ENCODE measurements at places on chromosomes 4 and X.

DNA sequence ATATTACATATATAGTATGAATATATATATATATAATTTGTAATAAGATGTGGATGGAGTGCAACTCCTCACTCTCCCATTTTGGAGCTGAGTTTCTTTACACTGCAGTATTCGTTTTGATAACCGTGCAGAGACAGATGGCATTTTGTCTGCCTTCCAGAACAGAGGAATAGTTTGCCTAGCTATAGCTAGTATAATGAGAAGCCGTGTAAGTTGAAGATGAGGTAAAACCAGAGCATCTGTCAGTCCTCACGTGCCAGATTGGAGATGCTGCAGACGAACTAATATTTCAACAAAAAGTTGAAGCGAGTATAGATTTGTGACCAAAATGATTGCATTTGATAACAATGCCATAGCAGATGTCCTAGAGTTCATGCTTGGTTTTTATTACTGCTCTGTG is 180.6 kb downstream of the FMR1NB start:
- peaks cover 31% of the 10 kb centered on the region for H3K27me3 ChIP-seq
- DNase-seq: no peak
- H3K4me3 ChIP-seq: no peak overlapping the region
- no peaks in the 10 kb centered on the region for H3K4me1 ChIP-seq
- no peak overlapping the region for H3K27ac ChIP-seq

- no peak overlapping the region for H3K4me3 ChIP-seq
- H3K27ac ChIP-seq: no peak overlapping the region
- H3K4me1 ChIP-seq: no peaks in the 10 kb centered on the region
- no peaks in the 10 kb centered on the region for H3K27me3 ChIP-seq
- no peak for DNase-seq
- no peaks in the 10 kb centered on the region for H3K36me3 ChIP-seq
Measured at GRCh38 chr4:183300070-183300469, 20.0 kb downstream of the CLDN22 start.

DNA sequence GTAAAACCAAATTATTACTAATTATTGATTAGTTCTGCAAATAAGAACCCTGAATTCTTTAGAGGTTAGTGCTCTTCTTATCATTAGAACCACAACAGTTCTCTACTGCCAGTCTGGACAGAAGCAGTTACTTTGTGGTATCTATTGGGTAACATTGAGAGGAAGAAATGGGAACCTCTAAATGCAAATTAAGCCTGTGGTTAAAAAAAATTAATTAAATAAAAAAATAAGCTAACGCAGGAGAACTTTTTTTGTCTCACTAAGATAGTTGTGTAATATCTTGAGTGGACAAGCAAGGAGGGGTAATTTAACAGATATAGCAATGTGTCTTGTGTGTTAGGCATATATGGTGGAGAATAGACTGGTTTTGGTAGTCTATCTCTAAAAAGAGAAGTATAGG is 32.9 kb upstream of the TET2 start:
- no peak overlapping the region for H3K4me3 ChIP-seq
- H3K27me3 ChIP-seq: peaks cover 19% of the 10 kb centered on the region
- H3K27ac ChIP-seq: no peak overlapping the region

GRCh38 chrX:136166221-136166855 is 19.0 kb downstream of the FHL1 start:
- no peak for DNase-seq
- H3K4me1 ChIP-seq: no peaks in the 10 kb centered on the region
- no peak overlapping the region for H3K4me3 ChIP-seq

- no peak overlapping the region for H3K27ac ChIP-seq
- no peak overlapping the region for H3K4me3 ChIP-seq
- H3K36me3 ChIP-seq: no peaks in the 10 kb centered on the region
- DNase-seq: no peak
Measured at GRCh38 chr4:150080875-150081274, 2.6 kb downstream of the DCLK2 start.

DNA sequence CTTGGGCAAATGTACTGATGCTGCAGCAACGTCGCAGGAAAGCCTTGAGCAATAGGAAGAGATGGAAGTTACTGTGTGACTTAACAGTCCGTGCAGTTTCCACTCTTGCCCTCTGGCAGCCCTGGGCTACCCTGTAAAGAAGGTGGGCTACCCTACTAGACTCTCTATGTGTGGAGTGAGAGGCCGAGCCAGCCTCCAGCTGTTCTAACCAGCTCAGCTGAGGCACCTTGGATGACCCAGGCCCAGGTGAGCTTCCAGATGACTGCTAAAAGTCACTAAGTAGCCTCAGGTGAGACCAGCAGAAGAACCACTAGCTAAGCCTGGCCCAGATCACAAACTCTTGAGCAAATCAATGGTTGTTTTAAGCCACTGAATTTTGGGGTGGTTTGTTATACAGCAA is 34.9 kb upstream of the PPP2R2C start:
- peaks cover 14% of the 10 kb centered on the region for H3K27me3 ChIP-seq
- H3K27ac ChIP-seq: no peak overlapping the region
- no peaks in the 10 kb centered on the region for H3K36me3 ChIP-seq
- H3K4me1 ChIP-seq: no peaks in the 10 kb centered on the region

DNA sequence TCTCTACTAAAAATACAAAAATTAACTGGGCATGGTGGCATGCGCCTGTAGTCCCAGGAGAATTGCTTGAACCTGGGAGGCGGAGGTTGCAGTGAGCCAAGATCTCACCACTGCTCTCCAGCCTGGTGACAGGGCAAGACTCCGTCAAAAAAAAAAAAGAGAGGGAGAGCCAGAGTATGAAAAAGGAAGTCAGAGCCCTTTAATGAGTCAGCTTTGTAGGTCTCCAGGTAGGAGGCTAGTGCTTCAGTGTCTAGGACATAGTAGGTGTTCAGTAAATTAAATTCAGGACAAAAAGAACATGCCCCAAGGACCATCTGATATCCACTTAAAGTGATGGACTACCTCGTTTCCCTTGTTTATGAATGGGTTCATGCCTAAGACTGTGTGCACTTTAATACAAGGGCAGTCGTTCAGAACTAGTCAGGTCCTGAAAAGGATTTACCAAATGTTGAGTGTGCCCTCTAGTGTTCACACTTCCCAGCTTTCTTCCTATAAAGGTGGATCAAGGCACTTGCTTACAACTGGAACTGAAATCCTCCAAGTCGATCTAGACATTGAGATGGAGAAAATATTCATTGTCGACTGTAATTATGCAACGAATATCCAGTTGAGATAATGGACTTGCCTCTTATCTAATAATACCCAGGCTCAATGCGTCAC is 29.0 kb downstream of the F9 start:
- peaks cover 42% of the 10 kb centered on the region for H3K27me3 ChIP-seq
- DNase-seq: no peak
- no peaks in the 10 kb centered on the region for H3K4me1 ChIP-seq
- H3K36me3 ChIP-seq: no peaks in the 10 kb centered on the region
- no peak overlapping the region for H3K4me3 ChIP-seq
- H3K27ac ChIP-seq: no peak overlapping the region

DNA sequence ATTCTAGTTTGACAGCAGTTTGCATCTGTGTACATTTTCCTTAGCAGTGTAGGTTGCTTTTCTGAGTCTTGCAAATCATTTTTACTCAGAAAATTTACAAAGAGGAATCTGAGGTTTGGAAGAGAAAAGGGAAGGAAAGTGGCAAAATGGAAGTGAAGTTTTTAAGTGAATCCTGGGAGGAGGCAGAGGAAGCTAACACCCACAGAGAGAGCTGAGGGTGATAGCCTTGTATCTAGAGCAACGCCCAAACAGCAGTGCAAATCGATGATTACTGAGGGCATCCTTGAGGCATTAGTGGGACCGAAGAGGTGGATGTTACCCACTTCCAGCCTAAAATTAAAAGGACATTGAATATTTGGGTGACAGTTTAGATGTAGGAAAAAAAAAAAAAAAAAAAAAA is 31.8 kb downstream of the KLF3 start:
- H3K27me3 ChIP-seq: no peaks in the 10 kb centered on the region
- H3K4me3 ChIP-seq: no peak overlapping the region
- peaks cover 79% of the 10 kb centered on the region for H3K36me3 ChIP-seq
- peak overlapping the region; percentile 15 for H3K27ac ChIP-seq
- H3K4me1 ChIP-seq: peaks cover 11% of the 10 kb centered on the region

GRCh38 chrX:93242897-93243296 is 430.5 kb downstream of the NAP1L3 start:
- H3K27me3 ChIP-seq: no peaks in the 10 kb centered on the region
- no peak overlapping the region for H3K4me3 ChIP-seq
- H3K4me1 ChIP-seq: no peaks in the 10 kb centered on the region
- H3K27ac ChIP-seq: no peak overlapping the region
- H3K36me3 ChIP-seq: no peaks in the 10 kb centered on the region
- no peak for DNase-seq

- H3K36me3 ChIP-seq: no peaks in the 10 kb centered on the region
- H3K4me3 ChIP-seq: no peak overlapping the region
Measured at GRCh38 chr4:119559044-119559647, 69.5 kb downstream of the PDE5A start.

GRCh38 chr4:88382621-88383020 is 4.0 kb downstream of the HERC6 start:
- H3K27me3 ChIP-seq: no peaks in the 10 kb centered on the region
- peak; percentile 54 for DNase-seq
- H3K4me1 ChIP-seq: peaks cover 40% of the 10 kb centered on the region
- peak overlapping the region; percentile 91 for H3K27ac ChIP-seq

DNA sequence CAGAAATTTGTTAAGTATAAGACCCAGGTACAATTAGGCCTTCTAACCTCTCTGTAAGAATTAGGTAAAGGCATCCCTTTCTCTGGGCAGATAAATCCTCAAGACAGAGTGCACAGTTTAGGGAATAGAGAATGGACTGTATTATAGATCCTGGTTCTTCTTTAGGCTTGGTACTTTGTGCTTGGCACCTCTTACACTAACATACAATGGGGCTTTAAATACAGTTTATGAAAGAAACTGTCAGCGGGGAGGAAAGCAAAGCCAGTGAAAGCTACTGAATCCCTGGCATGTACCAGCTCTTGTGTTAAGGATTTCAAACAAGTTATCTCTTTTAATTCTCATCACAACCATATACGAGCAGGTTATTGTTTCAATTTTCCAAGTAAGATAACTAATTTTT is 1350.0 kb downstream of the ADGRL3 start:
- DNase-seq: no peak
- no peaks in the 10 kb centered on the region for H3K4me1 ChIP-seq
- no peaks in the 10 kb centered on the region for H3K36me3 ChIP-seq
- H3K27ac ChIP-seq: no peak overlapping the region
- H3K4me3 ChIP-seq: no peak overlapping the region

- peaks cover 8% of the 10 kb centered on the region for H3K36me3 ChIP-seq
- no peak overlapping the region for H3K27ac ChIP-seq
- H3K4me3 ChIP-seq: no peak overlapping the region
- DNase-seq: no peak
- no peaks in the 10 kb centered on the region for H3K4me1 ChIP-seq
- no peaks in the 10 kb centered on the region for H3K27me3 ChIP-seq
Measured at GRCh38 chr4:150332086-150332485, 249.9 kb upstream of the MAB21L2 start.

DNA sequence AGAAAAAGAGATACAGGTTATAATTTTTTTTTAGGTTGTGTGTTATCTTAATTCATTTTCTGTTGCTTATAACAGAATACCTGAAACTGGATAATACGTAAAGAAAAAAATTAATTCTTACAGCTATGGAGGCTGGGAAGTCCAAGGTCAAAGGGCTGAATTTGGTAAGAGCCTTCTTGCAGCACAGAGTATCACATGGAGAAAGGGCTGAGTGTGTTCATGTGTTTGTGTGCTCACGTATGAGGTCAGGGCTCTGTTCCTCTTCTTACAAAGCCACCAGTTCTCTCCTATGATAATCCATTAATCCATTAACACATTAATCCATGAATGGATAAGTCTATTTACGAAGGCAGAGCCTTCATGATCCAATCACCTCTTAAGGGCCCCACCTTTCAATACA is 8.6 kb upstream of the RAB28 start:
- H3K27ac ChIP-seq: no peak overlapping the region
- H3K36me3 ChIP-seq: no peaks in the 10 kb centered on the region
- no peak for DNase-seq
- no peaks in the 10 kb centered on the region for H3K4me1 ChIP-seq
- no peak overlapping the region for H3K4me3 ChIP-seq

DNA sequence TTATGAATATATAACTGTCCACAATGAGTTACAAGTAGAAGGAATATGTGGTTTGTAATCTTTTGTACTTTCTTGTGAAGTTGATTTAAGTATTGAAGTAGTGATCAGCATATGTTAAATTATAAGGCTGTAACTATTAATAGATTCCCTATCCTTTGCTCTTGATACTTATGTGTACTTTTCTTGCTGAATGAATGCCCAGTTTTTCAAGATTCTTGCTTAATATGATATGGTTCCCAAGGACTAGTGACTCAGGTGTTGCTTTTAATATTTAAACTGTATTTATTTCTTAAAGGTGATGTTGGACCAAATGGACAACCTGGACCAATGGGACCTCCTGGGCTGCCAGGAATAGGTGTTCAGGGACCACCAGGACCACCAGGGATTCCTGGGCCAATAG is 121.7 kb downstream of the IRS4 start:
- H3K27me3 ChIP-seq: peaks cover 2% of the 10 kb centered on the region
- H3K4me1 ChIP-seq: no peaks in the 10 kb centered on the region
- no peak for DNase-seq
- H3K36me3 ChIP-seq: no peaks in the 10 kb centered on the region
- H3K4me3 ChIP-seq: no peak overlapping the region

DNA sequence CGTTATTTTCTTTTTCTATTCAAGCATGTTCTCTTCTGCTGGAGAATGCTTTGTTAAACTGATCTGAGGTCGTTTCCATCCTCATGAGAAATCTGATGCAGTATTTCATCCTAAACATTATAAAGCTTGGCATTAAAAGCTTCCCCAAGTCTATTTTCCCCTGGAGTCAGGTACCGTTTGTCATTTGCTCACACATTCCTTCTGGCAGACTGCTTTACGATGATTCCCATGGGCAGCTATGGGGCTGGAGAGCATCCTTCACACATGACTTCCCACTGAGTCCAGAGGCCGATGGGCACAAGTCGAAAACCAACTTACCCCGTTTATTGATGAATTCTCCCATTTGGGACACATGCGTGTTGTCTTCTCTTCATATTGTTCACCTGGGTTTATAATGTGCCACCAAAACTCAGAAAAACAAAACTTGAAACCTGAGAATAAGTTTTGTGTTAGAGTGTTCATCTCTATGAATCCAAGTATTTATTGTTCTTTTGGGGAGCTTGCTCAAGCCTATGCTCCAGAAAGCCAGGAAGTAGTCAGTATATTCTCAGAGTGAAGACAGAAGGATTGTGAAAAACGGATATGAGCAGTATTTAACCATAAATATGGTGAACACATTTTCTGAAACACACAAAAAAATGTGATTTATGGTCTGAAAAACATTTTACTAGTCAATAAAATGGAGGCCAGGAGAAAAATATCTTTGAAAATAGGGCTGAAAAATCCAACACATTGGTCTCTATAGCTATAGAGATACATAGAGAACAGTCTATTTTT is 298.8 kb upstream of the NOCT start:
- no peaks in the 10 kb centered on the region for H3K4me1 ChIP-seq
- H3K36me3 ChIP-seq: no peaks in the 10 kb centered on the region
- no peak overlapping the region for H3K27ac ChIP-seq
- no peak for DNase-seq
- H3K4me3 ChIP-seq: no peak overlapping the region
- peaks cover 3% of the 10 kb centered on the region for H3K27me3 ChIP-seq

DNA sequence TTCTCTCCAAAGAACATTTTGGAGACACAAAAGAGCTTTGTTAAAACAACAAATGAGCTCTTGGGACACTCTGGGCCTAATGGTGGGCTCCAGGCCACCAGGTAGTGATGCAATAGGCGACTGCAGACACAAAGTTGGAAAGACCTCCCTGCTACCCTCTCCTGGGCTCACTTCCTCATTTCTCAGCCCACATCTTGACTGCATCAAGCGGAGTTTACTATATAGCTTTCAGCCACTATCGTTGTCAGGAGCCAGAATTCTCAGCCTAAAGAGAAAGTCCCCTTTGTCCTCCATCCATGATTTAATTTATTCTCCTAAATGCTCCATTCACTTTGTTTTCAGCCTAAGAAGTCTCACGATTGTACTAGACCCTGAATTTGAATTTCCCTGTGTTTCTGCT is 114.9 kb downstream of the EFHC2 start:
- H3K4me1 ChIP-seq: no peaks in the 10 kb centered on the region
- no peak for DNase-seq
- no peak overlapping the region for H3K27ac ChIP-seq
- H3K4me3 ChIP-seq: no peak overlapping the region

Data from activated T-cell treated with anti-CD3 and anti-CD28 coated beads, Interleukin-2, amount 50 U/mL, for 24 hours (primary cell).